ENCODE measurements at places on chromosomes 7 and 10. TPM values are rescaled to one million over a fixed set of nuclear protein-coding genes. Genes with fewer than 3 reads are reported as not detected.
A peak's percentile ranks its signal among the peaks of the same experiment; 100 is the strongest.

- H3K4me3 ChIP-seq, result no peak overlapping the region
- no peak for DNase-seq
- no peaks in the 10 kb centered on the region for H3K27me3 ChIP-seq
- H3K36me3 ChIP-seq, result no peaks in the 10 kb centered on the region
- no peak overlapping the region for H3K27ac ChIP-seq
These were observed 190.9 kb downstream of the DNAJB6 start for GRCh38 chr7:157527686-157528085.

The RTKN2 gene
- 8.0 TPM for total RNA-seq

The DLX5 gene
- 2.5 TPM for total RNA-seq

- peak overlapping the region; percentile 10 for H3K27ac ChIP-seq
- no peaks in the 10 kb centered on the region for H3K36me3 ChIP-seq
- H3K4me1 ChIP-seq, result peaks cover 21% of the 10 kb centered on the region
- DNase-seq, result no peak
- no peaks in the 10 kb centered on the region for H3K27me3 ChIP-seq
These were observed 43.6 kb downstream of the PLCE1 start for GRCh38 chr10:94037286-94037685.
